H9 (cell line): ENCODE measurements at places on chromosomes 4 and X. TPM values are rescaled to one million over a fixed set of nuclear protein-coding genes. Genes with fewer than 3 reads are reported as not detected.

The FABP2 gene
- total RNA-seq = not detected in 2 replicates

The STK32B gene
- 1.0 and 1.3 TPM in 2 replicates for total RNA-seq

The GASK1B gene
- not detected in 2 replicates for total RNA-seq

The FAM9C gene
- 0.09 TPM in 1 of 2 replicates, not detected in the other for total RNA-seq

The ZNF711 gene
- 13.5 and 14.9 TPM in 2 replicates for total RNA-seq

The IL3RA gene
- total RNA-seq = 0.24 TPM in 1 of 2 replicates, not detected in the other
